NCI-H1105 (cell line): ENCODE measurements at places on chromosomes 7 and 10.

GRCh38 chr10:124966008-124966407 lies 24.1 kb downstream of the ZRANB1 start:
- no peak for DNase-seq

- peak; percentile 5 for DNase-seq
Measured at GRCh38 chr10:117107238-117107637, 30.8 kb downstream of the VAX1 start.

DNA sequence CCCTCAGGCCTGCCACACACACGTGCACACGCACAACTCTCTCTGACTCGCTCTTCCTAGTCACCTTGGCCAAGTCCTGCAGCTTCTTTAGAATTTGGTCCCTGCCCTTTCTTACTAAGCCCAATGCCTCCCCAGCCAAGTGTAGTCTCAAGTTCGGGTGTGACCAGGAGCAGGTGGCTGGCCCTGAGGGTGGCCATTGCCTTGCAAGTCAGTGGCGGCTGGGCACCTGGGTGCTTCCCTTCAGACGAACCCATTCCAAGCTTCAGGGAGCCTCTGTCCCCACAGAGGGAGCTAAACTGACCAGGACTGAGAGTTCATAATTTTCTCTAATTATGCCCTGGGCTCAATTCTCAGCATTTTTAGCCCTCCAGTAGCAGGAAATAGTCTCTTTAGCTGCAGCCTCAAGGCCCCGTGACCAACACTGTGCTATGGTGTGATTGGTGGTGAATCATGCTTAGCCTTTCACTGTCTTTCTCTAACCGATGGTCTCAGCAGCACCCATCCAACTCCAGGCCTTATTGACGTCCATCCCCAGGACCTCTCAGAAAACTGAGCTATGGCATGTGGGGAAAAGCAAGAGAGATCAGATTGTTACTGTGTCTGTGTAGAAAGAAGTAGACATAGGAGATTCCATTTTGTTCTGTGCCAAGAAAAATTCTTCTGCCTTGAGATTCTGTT lies 34.7 kb upstream of the FXYD4 start:
- no peak for DNase-seq

- DNase-seq = no peak
Measured at GRCh38 chr10:103445767-103446567, 6.2 kb downstream of the CALHM2 start.

- peak; percentile 39 for DNase-seq
Measured at GRCh38 chr10:91340613-91341362, 69.4 kb upstream of the HECTD2 start.

DNA sequence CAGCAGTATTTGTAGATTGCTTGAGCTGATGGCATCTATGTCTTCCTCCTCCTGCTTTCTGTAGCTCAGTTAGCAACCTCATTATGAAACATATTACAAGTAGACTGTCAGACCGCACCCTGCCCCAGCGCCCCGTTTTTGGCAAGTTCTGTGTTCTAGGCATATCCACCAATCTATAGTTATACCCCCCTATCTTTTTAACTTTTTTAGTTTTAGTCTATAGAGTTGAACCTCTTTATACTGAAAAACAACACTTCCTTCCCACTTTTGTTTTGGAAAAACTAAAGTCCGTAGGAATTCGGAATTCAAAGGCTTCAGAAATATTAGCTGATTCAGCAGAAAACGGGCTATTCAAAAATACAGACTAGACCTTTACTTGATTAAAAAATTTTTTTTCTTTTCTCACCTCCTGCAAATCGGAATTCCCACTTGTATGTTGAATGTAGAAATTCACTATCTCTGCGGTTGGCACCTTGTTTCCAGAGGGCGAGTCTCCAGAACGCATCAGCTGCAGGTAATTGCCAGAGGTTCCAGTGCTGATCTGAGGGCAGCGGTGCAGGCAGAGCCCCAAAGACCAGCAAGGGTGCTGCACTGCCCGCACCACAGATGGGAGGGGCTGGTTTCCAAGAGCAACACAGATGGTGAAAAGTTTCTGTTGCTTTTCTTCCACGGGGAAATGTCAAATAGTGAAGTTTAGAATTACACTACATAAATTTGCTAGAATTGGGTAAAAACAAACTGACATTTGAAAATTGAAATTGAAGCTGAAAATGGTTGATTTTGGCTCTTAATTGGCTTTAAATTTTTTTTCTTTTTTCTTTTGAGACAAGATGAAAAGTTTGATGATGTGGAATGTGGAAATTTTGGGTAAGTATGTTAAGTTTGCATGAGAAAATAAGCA lies 2.2 kb upstream of the FZD8 start:
- DNase-seq = no peak
